ENCODE measurements at places on chromosomes 12 and 14. TPM values are rescaled to one million over a fixed set of nuclear protein-coding genes. Genes with fewer than 3 reads are reported as not detected.

Gene DIABLO
- total RNA-seq = 75.4 TPM

Gene PPP1R1A
- total RNA-seq = not detected

Gene CELA1
- not detected for total RNA-seq

Gene METAP2
- total RNA-seq = 91.0 TPM

Gene TAS2R19
- total RNA-seq = 0.39 TPM

Gene RSRC2
- total RNA-seq = 24.6 TPM

Gene ACACB
- total RNA-seq = 0.55 TPM

Gene SLC6A15
- 37.3 TPM for total RNA-seq

Gene ARMH4
- total RNA-seq = 0.04 TPM

Gene IL31
- not detected for total RNA-seq

Gene MDGA2
- total RNA-seq = not detected

Gene CCDC38
- total RNA-seq = not detected

Gene KERA
- total RNA-seq = not detected

Gene C14orf132
- total RNA-seq = 0.57 TPM

Gene IAPP
- not detected for total RNA-seq

Gene SLC48A1
- 32.9 TPM for total RNA-seq

Gene GPR84
- not detected for total RNA-seq

Gene EMP1
- total RNA-seq = 135 TPM

Gene PIWIL1
- under 0.01 TPM for total RNA-seq

Gene STYK1
- total RNA-seq = 2.1 TPM

Gene INHBC
- total RNA-seq = not detected

Gene SRRM4
- total RNA-seq = not detected

Gene BHLHE41
- 0.19 TPM for total RNA-seq

Gene KRT4
- total RNA-seq = not detected

Data from hair follicular keratinocyte (primary cell).